Ovary (tissue), 10 donors: ENCODE measurements at places on chromosomes 6 and 20. TPM values are rescaled to one million over a fixed set of nuclear protein-coding genes. Genes with fewer than 3 reads are reported as not detected.

GLP1R gene
- total RNA-seq, result not detected

CEP250 gene
- total RNA-seq, result 30.4 TPM

MLN gene
- not detected for total RNA-seq

ENPP3 gene
- 1.7 TPM for total RNA-seq

MATN4 gene
- not detected for total RNA-seq

SMIM26 gene
- total RNA-seq, result 66.1 TPM

JPH2 gene
- total RNA-seq, result 3.0 TPM

DNA sequence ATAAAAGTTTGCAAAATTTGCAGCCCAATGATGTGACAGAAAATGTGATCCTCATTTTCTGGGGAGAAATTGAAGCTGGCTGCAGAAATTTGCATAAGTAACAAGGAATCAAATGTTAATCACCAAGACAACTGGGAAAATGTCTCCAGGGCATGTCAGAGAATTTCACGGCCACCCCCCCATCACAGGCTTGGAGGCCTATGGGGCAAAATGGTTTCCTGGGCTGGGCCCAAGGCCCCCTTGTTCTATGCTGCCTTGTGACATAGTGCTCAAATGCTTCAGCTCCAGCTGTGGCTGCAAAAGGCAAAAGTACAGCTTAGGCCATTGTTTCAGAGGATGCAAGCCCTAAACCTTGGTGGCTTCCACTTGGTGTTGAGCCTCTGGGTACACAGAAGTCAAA, 1202.6 kb downstream of the EPHA7 start:
- H3K4me1 ChIP-seq, result no peaks in the 10 kb centered on the region
- no peak overlapping the region for H3K4me3 ChIP-seq
- H3K27me3 ChIP-seq, result no peaks in the 10 kb centered on the region
- no peak overlapping the region for H3K27ac ChIP-seq
- H3K36me3 ChIP-seq, result no peaks in the 10 kb centered on the region

DNA sequence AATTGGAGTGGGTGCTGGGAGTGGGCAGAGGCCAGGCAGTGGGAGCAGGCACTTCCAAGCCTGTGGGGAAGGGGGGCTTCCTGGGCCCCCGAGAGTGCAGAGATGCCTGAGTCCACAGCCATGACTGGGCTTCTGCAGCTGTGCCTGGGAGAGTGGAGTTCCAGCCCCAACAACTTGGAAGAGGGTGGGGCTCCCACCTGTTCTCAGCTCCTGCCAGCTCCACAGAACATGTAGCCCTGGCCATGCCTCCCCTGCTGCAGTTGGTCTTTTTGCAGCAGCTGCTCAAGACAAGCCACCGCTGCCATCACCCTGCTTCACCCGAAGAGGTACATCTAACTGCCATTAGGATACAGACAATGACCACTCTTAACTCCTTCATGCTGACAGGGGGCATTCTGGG, 1092.3 kb downstream of the KHDRBS2 start:
- no peak overlapping the region for H3K4me3 ChIP-seq
- H3K4me1 ChIP-seq, result no peaks in the 10 kb centered on the region
- H3K36me3 ChIP-seq, result no peaks in the 10 kb centered on the region
- H3K27me3 ChIP-seq, result no peaks in the 10 kb centered on the region
- DNase-seq, result no peak
- H3K27ac ChIP-seq, result no peak overlapping the region

DNA sequence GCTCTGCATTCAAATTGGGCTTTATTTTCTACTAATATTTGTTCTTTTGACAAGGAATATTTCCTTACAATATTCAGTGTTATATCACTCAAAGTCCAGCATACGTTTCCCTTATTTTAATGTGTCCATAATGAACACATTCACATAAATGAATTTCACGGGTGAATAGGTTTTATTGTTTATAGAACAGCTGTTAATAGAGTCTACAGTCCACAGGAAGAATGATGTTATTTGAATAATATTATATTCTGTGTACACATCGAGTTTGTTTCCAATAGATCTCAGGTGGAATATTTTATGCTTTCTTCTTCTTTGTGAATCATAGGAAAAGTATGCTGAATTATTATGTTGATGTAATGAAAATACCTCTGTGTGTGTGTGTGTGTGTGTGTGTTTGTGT, 582.4 kb downstream of the CDH26 start:
- no peak overlapping the region for H3K4me3 ChIP-seq
- no peaks in the 10 kb centered on the region for H3K27me3 ChIP-seq
- no peak for DNase-seq
- no peaks in the 10 kb centered on the region for H3K36me3 ChIP-seq
- no peaks in the 10 kb centered on the region for H3K4me1 ChIP-seq
- no peak overlapping the region for H3K27ac ChIP-seq

DNA sequence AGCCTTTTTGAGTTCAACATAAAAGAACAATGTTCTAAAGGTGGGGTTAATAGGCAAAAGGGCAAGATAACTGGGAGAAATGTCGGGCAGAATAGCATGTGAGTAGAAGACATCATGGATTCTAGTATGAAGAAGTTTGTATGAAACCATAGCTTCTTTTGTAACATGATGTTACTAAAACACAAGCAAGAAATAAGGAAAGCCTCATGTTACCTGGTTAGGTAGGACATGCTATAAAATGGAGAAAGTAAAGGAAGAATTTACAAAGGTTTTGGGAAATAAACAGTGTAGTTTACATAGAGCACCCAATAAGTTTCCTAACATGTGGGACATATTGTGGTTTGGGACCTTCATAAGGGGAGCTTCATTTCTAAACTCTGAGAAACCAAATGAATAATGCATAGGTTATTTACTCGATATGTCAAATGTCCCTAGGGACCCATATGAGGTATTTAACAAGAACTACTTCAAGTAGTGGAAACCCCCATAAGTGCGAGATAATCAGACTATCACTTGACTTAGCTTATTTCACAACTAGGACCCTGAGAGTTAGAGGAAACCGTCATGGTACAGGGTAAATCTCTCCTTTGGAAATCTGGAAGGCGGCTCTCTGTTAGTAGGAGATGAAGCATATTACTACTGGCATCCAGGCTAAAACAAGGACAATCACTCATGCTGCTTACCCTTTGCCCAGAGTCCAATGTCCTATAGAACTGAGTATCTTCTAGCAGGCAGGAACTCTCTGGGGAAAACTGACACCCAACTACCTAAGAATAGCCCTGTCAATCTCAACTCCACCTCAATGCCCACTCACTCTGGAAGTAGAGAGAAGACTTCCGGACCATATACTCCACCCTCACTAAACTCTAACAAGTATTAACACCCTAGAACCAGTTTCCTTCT, 57.5 kb downstream of the ILRUN start:
- H3K4me1 ChIP-seq, result no peaks in the 10 kb centered on the region
- no peaks in the 10 kb centered on the region for H3K36me3 ChIP-seq
- no peaks in the 10 kb centered on the region for H3K27me3 ChIP-seq
- H3K27ac ChIP-seq, result no peak overlapping the region
- no peak for DNase-seq

- H3K4me3 ChIP-seq, result no peak overlapping the region
- H3K36me3 ChIP-seq, result no peaks in the 10 kb centered on the region
- no peaks in the 10 kb centered on the region for H3K27me3 ChIP-seq
- H3K27ac ChIP-seq, result no peak overlapping the region
- DNase-seq, result no peak
Observed at GRCh38 chr6:117928833-117929232, 21.8 kb downstream of the SLC35F1 start.

DNA sequence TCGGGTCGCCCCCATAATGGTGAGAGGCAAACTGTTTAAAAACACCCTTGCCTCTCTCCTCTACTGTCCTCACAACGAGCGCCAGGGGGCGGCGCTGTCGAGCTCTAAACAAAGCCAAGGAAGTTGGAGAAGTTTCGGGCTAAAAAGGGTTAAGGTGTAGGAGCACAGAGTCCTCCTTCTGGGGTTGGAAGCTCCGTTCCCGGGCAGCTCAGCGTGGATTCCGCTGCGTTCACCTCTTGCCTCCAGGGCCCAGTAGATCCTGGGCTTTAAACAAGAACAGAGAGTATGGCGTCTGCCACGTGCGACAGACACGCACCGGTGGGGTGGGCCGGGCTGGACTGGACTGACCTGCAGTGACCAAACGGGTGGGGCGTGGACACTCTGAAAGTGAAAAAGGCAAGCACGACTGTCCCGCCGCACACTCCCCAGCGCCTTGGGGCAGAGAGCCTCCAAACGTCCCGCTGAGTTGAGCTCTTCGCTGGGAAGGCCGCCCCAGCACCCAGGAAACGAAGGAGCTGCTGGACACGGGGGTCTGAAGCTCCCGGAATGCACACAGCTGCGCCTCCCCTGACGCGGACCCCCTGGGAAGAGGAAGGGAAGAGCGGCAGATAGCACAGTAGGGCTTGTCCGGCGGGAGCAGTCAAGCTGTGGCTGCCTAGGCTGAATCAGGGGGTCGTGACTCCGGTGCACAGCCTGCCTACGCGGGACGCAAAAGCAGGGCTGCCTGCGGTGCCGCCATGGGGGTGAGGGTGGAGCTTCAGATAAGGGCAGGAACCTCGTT, 1.6 kb upstream of the THBD start:
- H3K4me1 ChIP-seq, result peaks cover 7% of the 10 kb centered on the region
- H3K36me3 ChIP-seq, result no peaks in the 10 kb centered on the region
- no peaks in the 10 kb centered on the region for H3K27me3 ChIP-seq
- DNase-seq, result peak; percentile 79
- peak overlapping the region; percentile 36 for H3K4me3 ChIP-seq

DNA sequence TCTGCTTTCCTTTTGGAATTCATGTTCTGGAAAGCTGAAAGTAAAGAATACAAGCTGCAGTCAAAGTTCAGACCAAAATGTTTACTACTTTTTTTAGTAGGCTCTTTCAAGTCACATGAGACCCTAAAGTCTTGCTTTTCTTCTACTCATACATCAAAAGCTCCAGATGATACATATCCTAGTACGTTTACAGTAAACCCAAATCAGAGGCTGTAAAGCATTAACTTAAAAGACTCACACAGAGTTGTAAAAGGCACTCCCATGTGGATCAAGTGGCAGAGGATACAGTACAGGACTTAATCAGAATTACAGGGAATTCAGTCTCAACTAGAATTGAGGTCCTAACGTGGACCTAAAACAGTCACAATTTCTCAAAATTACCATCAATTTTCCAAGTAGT, 40.7 kb downstream of the STK38 start:
- H3K36me3 ChIP-seq, result no peaks in the 10 kb centered on the region
- H3K27ac ChIP-seq, result no peak overlapping the region
- H3K27me3 ChIP-seq, result no peaks in the 10 kb centered on the region

GRCh38 chr20:11912013-11912658, 5.6 kb upstream of the BTBD3 start:
- no peaks in the 10 kb centered on the region for H3K36me3 ChIP-seq
- H3K4me3 ChIP-seq, result no peak overlapping the region
- no peak for DNase-seq
- no peaks in the 10 kb centered on the region for H3K27me3 ChIP-seq
- H3K4me1 ChIP-seq, result peaks cover 8% of the 10 kb centered on the region
- H3K27ac ChIP-seq, result no peak overlapping the region
